ENCODE measurements at places on chromosomes 2 and 18. TPM values are rescaled to one million over a fixed set of nuclear protein-coding genes. Genes with fewer than 3 reads are reported as not detected.

The TANC1 gene
- 5.9 TPM for total RNA-seq

The MFSD2B gene
- total RNA-seq = 0.98 TPM

The G6PC2 gene
- not detected for total RNA-seq

The TMEM200C gene
- 20.4 TPM for total RNA-seq

The MBD1 gene
- total RNA-seq = 40.3 TPM

The PEX13 gene
- total RNA-seq = 42.5 TPM

The CRYGC gene
- not detected for total RNA-seq

The CPS1 gene
- total RNA-seq = 2.0 TPM

The FOXI3 gene
- 0.25 TPM for total RNA-seq

All from temporal lobe (tissue), 4 donors.